ENCODE measurements at places on chromosomes 5 and 9.

DNA sequence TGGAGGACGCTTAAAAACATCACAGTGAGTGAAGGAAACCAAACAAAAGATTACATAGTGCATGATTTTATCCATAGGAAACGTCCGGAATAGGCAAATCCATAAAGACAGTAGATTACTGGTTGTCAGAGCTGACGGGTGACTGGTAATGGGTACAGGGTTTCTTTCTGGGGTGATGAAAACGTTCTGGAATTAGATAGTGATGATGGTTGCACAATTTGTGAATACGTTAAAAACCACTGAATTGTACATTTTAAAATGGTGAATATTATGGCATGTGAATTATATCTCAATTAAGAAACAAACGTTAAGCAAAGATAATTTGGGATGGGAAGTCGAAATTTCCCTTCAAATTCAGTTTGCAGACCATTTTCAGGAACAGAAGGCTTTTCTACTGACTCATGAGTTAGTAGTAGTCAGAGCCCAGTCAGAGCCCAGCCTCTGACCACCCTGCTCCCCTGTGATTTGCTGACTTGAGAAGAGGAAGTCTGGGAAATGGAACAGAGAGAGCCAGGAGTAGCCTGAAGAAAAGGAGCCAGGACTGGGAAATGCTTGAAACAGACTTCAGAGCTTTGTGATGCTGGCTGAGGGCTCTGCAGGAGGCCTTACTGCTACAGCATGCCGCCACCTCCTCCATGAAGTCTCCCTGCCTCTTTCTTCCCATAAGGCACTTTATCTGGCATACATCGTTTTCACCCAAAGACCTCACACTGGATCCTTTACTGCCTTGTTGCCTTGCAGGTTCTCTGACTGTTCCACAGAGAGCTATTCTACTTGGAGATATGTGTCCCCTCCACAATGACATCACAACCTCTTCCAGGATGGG, 46.4 kb upstream of the CTNNA1 start:
- DNase-seq: no peak

GRCh38 chr9:33129886-33130881, 37.0 kb downstream of the B4GALT1 start:
- DNase-seq: no peak

DNA sequence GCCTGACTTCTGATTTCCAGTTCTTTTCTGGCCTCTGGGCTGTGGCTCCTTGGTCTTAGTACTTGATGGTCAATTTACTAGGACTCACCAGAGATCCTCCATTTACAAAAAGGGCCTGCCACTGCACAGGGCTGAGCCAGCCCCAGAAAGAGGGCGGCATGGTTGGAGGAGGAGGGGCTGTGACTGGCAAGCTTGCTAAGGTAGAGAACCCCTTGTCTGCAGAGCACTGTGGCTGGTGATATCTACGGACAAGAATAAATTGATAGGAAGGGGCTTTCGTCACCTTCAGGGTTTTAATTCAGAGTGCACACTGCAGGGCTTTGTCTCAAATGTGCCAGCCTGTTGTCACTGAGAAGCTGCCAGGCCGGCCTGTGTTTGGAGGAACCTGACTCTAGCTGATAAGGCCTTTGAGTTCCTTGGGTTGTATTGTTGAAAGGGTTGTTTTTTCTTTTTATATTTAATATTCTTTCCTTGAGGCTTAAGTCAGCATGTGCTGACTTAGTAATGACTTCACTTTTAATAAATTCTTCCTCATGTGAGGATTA, 15.1 kb downstream of the SLC22A5 start:
- DNase-seq: no peak

DNA sequence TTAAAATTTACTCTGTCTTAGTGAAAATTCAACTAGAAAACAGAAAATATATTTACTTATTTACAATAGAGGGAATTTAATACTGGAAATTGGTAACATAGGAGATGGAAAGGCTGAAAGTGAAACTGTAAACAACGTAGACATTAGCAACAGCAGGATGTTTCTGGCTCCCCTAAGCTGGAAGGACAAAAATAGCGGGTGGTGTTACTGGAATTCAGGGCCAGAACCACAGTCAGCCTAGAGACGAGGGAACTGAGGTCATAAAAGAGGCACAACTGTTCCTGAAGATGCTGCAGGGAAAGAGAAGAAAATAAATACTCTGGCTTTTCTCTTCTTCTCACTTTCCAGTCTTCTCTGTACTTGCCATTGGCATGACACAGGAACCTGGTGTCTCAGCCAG, 80.4 kb upstream of the NIPBL start:
- no peak for DNase-seq

- DNase-seq: no peak
These were observed 239.2 kb upstream of the TRIM32 start for GRCh38 chr9:116447934-116448333.

- no peak for DNase-seq
These were observed 165.0 kb downstream of the DROSHA start for GRCh38 chr5:31366941-31367340.

- DNase-seq: no peak
These were observed 91.3 kb downstream of the SYK start for GRCh38 chr9:90892918-90893317.

GRCh38 chr9:125544988-125545651, 161.9 kb downstream of the MAPKAP1 start:
- DNase-seq: no peak
